ENCODE measurements at places on chromosomes 2 and 18.

- DNase-seq: no peak
These were observed 10.4 kb upstream of the ALK start for GRCh38 chr2:29931818-29932217.

- DNase-seq: no peak
These were observed 65.5 kb downstream of the SOWAHC start for GRCh38 chr2:109679626-109680025.

DNA sequence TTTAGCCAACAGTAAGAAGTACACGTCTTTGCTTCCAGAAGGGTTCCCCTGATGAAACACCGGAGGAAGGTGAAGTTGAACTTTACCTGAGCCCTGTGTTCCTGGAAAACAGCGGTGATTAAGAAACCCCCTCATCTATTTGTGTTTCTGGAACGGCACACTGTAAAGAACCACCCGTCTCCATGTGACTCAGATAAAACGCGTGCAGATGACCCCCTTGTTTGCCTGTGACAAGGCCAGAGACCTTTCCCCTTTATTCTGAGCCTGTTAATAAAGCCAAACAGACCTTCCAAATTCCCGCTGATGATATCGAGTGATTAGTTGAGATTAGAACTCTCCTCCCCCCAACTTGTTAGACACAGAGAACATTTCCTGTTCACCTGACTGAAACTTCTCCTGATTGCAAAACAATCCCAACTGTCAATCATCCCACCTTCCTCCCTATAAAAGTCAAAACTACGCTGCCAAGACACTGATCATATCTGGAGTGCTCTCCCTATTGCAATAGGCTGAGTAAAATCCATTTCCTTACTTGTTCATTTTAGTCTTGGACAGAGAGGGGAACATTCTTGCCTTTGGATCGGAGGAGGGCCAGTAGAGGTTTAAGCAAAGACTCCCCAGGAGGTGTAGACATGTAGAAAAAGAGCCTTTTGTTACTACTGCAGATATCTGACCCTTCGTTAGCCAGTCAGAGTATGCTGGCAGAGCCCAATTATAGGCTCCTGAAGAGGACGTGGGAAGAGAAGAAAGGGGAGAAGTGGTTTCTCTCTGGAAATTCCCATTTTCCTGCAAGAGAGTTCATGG lies 914 bp upstream of the IWS1 start:
- DNase-seq: no peak

DNA sequence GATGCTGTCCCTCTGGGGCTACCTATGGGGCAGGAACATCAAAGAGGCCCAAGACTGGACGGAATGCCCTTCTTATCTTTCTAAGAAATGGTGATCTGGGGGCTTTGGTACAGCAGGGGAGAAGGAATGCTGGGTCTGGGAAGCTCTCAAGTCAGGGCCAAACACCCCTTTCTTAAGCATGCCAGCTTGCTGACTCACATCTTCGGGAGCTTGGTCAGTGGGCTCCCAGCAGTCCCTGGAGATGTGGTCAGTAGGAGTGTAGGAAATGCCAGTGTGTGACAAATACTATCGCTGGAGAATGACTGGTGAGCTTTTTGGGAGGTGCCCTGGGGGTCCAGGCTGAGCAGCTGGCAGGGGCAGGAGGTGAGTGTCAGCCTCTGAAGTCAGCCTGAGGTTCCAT lies 105.0 kb upstream of the CDC42EP3 start:
- no peak for DNase-seq

GRCh38 chr2:37826611-37827010 lies 98.5 kb upstream of the RMDN2 start:
- no peak for DNase-seq

GRCh38 chr2:122389694-122390093 lies 634.2 kb downstream of the TSN start:
- DNase-seq: no peak

DNA sequence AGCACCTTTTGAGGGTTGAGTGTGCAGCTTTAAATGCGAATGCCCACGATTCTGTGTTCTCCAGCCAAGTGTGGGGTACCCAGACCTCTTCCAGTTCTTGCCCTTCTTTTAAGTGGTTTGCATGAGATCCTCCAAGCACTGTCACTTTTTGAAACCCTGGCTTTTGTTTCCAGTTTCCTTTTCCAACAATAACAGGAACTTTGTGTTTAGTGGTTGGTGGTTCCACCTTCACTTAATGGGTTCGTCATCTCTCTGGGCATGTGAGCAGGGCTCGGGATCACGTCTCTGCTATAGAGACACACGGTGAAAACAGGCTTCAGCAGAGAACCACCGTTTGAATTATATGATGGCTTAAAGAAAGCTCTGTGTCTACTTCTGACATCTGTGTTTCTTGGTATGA lies 197.6 kb downstream of the LDLRAD4 start:
- DNase-seq: no peak

- no peak for DNase-seq
These were observed 134.8 kb downstream of the EIPR1 start for GRCh38 chr2:3242747-3243369.

- DNase-seq: no peak
These were observed 90.2 kb upstream of the SCG2 start for GRCh38 chr2:223692191-223692947.

GRCh38 chr2:146024212-146024743 lies 1504.4 kb upstream of the ZEB2 start:
- no peak for DNase-seq

DNA sequence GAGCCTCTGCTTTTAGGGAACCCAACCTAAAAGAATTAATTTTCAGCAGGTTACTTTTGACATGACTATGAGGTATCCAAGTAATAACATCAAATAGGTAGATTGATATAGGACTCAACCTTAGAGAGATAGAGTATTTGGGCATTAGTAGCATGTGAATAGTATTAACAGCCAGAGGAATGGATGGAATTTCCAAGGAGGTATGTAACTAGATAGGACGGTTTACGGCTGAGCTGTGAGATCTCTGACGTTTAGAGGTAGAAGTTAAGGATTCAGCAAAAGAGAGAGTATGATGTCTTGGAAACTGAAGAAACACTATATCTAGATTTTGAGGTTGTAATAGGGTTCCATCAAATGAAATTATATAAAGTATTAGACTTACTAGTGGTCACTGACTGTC lies 70.3 kb downstream of the HNMT start:
- DNase-seq: no peak

DNA sequence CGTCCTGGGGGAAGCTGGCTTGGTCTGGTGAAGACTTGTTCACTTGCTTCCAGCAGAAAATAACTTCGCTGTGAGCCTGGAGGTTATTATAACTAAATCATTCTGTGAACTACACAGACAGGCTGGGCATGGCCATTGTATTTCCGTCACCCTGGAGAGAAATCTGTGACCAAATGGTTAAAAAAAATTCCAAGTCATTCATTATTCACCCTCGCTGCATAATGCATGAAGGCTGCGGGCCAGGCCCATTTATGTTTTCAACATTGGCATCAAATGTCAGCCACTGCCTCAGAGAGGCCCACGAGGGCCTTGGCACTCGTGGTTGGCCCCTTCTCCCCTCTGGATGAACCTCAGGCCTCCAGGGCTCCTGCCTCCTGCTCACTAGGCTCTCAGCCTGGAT lies 57.7 kb downstream of the RRM2 start:
- no peak for DNase-seq

- no peak for DNase-seq
These were observed 11.1 kb upstream of the NT5DC4 start for GRCh38 chr2:112709703-112710102.

DNA sequence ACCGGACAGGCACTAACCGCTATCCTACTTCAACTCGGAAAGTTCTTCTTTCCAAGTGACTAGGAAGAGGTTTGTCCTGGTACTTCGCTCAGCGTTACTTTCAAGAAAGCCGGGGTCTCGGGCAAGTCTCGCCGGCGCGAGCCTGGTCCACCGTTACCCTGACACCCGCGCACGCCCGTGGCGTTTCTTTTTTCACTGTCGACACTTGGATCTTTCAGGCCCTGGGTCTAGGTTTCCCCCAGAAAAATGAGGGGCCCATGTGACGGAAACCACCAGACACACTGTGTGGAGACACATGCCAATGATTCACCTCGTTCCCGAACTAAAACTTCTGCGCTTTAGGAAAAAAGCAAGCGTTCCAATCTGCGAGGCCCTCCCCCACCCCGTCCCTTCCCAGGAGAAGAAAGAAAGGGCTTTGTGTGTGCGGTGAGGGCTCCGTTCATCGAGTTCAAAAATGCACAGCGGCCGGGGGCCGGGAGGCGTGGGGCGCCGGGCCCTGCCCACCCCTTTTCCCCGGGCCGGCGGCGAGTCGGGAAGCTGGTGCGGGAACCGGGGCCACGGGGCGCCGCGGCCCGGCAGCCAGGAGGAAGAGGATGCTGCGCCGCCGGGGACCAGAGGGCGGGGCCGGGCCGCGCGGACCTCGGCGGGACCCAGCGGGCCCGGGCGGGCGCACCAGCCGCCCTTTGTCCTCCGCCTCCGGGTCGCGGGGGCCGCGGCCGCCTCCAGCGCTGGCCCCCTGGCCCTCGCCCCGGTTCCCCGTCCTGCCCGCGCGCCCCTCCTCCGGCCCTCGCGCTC lies 2.6 kb downstream of the ZNF521 start:
- DNase-seq: no peak
